Left lung (tissue), 14 donors: ENCODE measurements at places on chromosomes 1 and 21. TPM values are rescaled to one million over a fixed set of nuclear protein-coding genes. Genes with fewer than 3 reads are reported as not detected.

CHODL gene
- 4.5 TPM for polyA plus RNA-seq

KPRP gene
- polyA plus RNA-seq = not detected

CTH gene
- polyA plus RNA-seq = 10.3 TPM

GRCh38 chr1:24952413-24952841 lies 22.4 kb upstream of the RUNX3 start:
- no peak for DNase-seq

DNA sequence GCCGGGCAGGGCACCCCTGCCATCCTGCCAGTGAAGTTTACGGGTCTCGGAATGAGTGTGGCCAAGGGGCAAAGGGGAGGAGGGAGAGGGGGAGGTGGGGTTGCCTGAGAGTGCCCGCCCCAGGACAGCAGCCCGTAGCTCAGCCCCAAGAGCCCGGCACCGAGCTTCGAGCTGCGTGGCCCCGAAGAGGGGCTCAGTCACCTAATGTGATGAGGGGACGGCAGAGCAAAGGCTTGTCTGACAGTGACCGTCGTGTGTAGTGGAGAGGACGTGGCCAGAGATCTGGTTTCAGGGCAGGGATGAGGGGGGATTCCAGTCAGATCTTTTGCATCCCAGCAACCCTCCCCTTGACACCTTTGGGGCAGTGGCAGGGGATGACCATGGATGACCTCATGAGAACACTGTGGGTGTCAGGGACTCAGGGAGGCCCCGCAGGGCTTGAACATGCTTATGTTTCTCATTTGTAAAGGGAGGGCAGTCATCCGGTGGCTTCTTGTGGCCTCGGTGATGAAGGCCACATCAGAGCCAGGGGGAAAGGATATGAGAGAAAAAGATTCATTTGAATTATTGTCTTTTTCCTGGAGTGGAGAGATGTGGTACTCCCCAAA lies 1.1 kb upstream of the TRPM2 start:
- no peak for DNase-seq
